ENCODE measurements at places on chromosomes 12 and 14.

DNA sequence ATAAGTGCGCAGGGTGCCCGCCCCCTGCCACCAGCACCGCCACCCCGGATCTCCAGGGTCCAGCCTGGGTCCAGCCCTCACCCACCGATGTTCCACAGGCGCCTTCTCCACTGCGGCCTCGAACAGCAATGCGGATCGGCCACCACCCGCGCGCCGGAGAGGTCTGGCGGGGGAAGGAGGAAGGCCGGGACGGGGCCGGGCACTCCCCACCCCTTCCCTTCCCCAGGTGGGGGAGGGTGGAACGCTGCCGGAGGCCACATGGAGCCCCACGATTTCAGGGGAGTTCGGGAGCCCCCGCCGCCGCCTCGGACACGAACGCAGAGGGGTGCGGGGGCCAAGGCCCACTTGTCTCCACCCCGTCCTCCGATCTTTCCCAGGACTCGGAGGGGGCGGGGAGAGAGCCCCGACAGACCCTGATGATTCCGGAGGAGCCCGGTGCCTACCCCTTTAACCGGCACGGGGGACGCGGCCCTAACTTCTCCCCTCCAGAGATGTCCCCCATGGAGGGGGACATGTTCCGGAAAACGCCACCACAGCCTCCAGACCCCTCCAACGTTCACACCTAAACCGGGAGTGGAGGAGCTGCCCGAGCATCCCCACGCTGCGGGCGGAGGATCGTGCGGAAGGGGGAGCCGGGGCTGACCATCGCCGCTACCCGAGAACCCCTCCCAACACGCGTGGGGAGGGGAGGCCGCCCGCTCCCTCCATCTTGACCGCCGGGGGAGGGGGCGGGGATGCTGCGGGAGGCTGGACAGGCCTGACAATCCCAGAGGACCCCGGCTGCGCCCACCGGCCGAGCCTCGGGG, 1.1 kb downstream of the ATXN2 start:
- no peak for DNase-seq

- DNase-seq: no peak
Observed at GRCh38 chr14:96470331-96470730, 31.9 kb upstream of the PAPOLA start.

DNA sequence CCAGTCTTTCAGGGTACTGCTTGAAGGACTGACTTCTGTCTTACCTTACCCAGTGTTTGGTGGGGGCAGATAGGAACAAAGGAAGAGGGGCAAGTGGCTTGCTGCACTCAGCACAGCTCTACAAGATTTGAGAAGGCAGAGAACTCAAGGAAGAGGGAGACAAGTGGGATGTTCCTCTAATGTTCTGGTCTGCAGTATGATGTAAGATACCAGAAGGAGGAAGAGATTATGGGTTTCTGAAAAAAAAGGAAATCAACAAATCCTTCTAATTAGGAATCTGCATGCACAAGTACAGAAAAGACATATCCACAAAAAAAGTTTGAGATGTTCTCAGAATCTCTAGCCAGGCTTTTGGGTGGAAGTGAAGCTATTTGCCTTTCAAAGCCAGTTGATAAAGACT, 37.1 kb downstream of the USP15 start:
- DNase-seq: no peak

- DNase-seq: no peak
Observed at GRCh38 chr14:31752867-31753661, 191.9 kb downstream of the NUBPL start.

- DNase-seq: no peak
Observed at GRCh38 chr12:131218026-131218922, 264.6 kb downstream of the ADGRD1 start.

GRCh38 chr12:77746096-77746495, 84.6 kb upstream of the NAV3 start:
- no peak for DNase-seq

GRCh38 chr14:62470935-62471334, 574.3 kb downstream of the KCNH5 start:
- DNase-seq: no peak

- DNase-seq: no peak
Observed at GRCh38 chr14:62734831-62735230, 310.4 kb downstream of the KCNH5 start.

- DNase-seq: no peak
Observed at GRCh38 chr12:46390881-46391280, 18.3 kb upstream of the SLC38A2 start.

- no peak for DNase-seq
Observed at GRCh38 chr12:22626406-22626805, 1.4 kb downstream of the ETNK1 start.

- no peak for DNase-seq
Observed at GRCh38 chr14:74965486-74966153, 10.2 kb upstream of the PGF start.

DNA sequence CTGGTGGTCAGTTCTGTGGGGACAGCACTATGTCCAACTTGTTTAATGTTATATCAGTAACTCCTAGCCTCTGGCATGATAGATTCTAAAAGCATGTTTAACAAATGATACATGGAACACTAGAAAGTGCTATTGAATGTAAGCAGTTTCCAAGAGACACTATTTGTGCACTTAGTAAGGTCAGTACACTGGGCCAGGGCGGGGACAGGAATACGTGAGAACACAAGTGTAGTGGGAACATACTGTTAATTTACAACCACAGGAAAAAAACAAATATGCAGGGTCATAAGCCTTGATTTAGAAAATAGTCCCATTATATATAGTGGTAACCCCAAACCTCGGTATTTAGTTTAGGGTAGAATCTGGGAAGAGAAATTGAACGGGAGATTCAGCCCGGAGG, 88.9 kb upstream of the SLC38A2 start:
- no peak for DNase-seq

All from D721Med (cell line).